Stimulated activated CD4-positive, alpha-beta T cell treated with anti-CD3 and anti-CD28 coated beads, Interleukin-15, amount 100 ng/mL, for 48 hours (primary cell): ENCODE measurements at places on chromosomes 1 and 21.

- DNase-seq = no peak
These were observed 1022.0 kb downstream of the NCAM2 start for GRCh38 chr21:22020221-22020620.

DNA sequence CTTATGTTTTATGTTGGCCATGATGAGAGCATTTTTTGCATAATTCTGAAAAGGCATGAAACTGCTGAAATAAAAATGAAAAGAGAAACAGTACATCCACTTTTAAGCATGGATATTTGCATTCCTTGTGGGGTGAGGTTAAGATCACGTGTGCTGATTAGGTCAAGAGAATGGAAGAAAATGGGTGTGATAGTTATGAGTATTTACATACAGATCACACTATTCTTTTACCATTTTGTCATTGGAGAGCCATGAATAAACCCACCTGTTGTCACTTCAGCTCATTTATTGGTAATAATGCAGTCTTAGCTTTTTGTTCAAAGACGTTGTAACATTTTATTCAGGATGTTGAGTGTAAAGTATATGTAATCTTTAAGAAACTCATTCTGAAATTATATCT lies 153.2 kb downstream of the NOS1AP start:
- no peak for DNase-seq

GRCh38 chr1:37765916-37766664 lies 1.2 kb upstream of the EPHA10 start:
- no peak for DNase-seq

- no peak for DNase-seq
These were observed 41.9 kb downstream of the MPZL1 start for GRCh38 chr1:167763525-167764220.

DNA sequence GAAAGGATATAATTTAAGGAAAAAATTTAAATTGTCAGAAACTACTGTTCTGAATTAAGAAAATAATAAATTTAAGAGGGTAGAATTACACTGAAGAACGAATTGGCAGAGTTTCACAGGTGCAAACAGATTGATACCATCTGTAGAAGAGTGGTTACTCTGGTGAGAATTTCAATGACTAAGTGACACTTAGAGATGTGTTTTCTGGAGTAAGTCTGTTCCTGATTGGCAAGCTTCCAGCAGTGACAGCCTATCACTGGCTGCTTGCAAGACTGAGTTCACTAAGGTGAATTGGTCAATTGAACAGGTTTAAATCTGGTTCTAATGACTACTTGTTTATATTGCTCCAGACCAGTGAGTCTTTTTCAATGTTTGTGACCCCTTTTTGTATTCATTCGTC lies 838.2 kb upstream of the RGS18 start:
- no peak for DNase-seq

DNA sequence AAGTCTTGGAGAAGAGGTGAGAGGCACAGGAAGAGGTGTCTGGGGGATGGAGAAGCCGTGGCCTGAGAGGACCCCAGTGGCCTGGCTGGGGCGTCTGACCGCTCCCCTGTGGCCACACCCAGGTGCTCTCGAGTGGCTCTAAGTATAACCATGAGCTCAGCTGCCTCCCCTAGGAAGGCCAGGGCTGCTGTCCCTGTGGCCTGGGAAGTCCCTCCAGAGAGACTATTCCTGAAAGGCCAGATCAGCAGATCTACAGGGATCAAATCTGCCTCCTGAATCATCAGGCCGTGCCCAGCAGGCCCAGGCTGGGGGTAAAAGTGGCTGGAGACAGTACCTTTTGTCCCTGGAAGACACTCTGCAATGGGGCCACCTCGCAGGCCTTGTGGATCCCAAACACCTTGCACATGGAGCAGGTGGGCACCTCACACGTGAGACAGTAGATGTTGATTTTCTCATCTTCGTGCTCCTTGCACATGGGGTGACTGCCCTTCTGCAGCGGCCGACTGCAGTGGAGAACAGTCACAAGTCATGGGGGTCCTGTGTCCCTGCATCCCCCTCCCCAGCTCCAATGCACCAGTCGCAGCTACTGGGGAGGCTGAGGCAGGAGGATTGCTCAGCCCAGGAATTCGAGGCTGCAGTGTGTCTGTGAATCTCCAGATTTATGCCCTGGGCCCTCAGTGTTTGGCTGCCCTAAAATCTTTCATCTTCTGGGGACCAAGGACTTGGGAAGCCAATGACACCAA lies 6.4 kb downstream of the TRIM63 start:
- no peak for DNase-seq

GRCh38 chr1:247212627-247213617 lies 41.1 kb upstream of the ZNF124 start:
- DNase-seq = no peak

GRCh38 chr1:25861316-25862286 lies 2.3 kb upstream of the AUNIP start:
- no peak for DNase-seq

- no peak for DNase-seq
These were observed 2.3 kb downstream of the PYHIN1 start for GRCh38 chr1:158933621-158934020.

DNA sequence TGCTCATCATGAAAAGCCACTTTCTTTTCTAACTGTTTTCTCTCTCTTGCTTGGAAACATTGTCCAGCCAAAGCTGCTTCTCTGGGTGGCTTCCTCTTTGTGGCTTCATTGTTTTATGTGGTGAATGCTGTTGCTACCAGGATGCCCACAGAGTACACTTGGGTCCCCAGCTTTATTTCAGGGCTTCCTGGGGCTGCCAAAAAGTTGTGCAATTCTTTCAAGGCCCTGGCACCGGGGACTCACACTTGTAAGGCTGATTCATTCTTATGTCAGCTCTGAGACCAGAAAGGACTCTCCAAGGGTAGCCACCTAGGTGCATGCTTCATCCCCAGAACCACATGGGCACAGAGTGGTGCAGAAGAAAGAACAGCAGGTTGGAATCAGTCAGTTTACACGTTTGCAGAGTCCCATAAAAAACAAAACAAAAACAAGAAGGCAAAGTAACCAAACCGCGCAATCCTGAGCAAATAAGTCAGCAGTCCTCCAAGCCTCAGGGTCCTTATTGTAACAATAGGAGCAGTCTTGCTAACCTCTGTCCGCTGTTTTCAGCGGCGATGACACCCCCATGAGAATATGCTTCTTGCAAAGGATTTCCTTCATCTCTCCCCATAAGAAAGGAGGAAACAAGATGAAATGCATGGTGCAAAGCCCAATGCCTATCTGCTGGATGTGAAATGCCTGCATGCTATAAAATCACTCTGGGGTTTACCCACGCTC lies 89.9 kb upstream of the SSX2IP start:
- no peak for DNase-seq

- no peak for DNase-seq
These were observed 47.2 kb upstream of the PRMT6 start for GRCh38 chr1:107009281-107009680.

GRCh38 chr1:1197551-1198422 lies 8.6 kb downstream of the TNFRSF18 start:
- no peak for DNase-seq

GRCh38 chr1:226662642-226663326 lies 76.3 kb downstream of the ITPKB start:
- peak; percentile 79 for DNase-seq

GRCh38 chr1:38005195-38006007 lies at the start of gene FHL3:
TSS of gene FHL3 (minus strand) at chr1:38005514. CDS start at chr1:37999412, 6,102 bp downstream.
- DNase-seq = no peak

DNA sequence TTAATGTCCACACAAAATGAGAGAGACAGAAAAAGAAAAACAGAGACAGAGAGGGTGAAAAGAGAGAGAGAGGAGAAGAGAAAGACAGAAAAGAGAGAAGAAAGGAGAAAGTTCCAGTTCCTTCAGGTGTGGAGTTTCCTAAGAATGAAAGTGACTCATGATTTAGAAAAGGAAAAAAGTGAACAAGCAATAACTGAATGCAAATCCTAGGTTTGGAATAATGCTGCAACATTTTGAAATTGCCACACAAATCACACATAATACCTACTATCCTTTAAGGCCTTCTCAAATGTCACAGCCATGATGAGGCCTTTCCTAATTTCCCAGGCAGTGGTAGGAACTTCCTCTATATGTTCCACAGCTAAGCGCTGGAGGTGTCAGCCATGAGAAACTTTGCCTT lies 31.5 kb upstream of the XPR1 start:
- DNase-seq = no peak

- no peak for DNase-seq
These were observed 67.1 kb downstream of the KCNH1 start for GRCh38 chr1:211066781-211067384.

GRCh38 chr1:7005762-7006161 lies 220.5 kb downstream of the CAMTA1 start:
- no peak for DNase-seq

- no peak for DNase-seq
These were observed 179.6 kb upstream of the CAMK1G start for GRCh38 chr1:209403921-209404320.

DNA sequence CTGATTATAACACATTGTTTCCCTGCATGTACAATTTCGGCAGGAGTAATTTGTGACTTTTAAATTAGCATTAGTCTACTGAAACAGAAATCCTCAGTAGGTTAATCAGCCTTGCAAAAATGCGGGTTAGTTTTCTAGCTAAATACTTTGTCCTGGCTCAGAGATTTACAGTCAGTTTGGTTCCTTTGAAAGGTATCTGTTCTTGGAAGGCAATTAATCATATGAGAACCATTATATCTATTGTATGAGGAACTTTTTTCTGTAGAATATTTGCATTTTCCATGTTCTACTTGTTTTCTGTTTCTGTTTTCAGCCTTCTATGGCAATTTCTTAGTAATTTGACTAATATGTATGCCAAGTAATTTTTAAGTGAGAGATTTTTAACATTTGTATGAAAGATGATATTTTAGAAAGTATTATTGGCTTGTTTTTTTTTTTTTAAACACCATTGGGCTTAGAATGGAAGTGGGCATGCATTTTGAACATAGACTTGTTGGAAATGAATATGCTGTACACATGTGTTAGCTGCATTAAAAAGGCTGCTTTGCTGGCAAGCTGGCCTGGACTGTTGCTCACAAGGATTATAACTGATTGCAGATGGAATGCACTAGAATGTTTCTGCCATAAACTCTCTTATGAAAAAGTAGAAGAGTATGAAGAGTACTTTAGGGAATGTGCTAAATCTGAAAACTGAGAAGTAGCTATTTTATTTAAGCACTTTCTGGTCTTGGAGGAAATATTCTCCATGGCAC lies 26.2 kb downstream of the KIF1B start:
- DNase-seq = no peak

- DNase-seq = no peak
These were observed 588.7 kb downstream of the MATN1 start for GRCh38 chr1:30134466-30135217.

DNA sequence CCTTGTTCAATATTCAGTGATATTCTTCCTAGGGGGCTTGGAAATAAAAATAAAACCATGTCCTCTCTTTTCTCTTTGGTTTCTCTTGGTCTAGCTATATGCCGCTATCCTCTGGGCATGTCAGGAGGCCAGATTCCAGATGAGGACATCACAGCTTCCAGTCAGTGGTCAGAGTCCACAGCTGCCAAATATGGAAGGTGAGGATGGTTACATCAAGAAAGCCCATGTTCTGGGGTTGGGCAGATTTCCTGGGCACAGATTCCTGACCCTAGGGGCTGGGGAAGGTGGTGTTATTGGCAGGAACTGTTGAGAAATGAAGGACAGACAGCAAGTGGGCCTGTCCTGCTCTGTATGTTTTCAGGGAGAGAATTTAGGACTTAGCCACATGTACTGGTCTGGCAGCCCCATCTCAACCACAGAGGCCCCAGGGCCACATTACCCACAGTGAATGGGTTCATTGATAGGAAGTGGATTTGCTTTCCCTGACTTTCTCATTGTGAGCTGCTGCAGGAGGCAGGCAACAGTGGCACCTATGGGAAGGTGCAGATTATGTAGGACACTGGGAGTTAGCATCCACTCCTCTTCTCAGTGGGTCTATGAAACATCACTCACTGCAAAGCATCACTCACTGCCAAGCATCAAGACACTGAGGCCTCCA lies 37.4 kb upstream of the HSD17B7 start:
- no peak for DNase-seq

DNA sequence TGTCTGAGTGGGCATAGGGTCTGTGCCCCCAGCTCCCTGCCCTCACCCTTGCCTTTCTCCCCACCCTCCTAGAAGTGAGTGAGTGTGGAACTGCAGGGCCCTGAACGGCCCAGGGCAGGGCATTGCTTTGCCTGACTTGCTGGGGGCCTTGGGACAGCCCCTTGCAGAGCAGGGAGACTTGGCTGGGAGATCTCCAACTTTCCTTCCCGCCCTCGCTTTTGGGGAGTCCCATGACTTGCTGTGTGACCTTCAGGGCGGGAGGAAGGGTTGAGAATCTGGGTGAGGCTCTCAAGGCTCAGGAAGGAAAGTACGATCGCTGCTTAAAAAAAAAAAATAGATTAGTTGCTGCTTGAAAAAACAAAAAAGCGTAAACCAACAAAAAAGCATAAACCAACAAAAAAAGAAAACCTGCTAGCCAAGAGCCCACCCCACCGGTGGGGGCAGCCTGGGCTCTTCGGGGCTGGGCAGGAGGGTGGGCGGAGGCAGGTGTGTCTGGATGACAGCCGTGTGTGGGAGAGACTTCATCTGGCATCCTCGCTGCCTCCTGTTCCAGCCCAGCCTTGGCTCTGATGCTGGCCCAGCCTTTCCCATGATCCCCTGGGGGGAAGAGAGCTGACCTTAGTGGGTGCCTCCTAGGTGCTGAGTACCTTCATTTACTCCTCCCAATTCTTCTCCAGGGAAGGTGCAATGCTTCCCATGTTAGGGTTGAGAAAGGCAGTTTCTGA lies 6.5 kb downstream of the NBL1 start:
- DNase-seq = no peak

- no peak for DNase-seq
These were observed 152.9 kb upstream of the PTBP2 start for GRCh38 chr1:96568639-96569038.

- no peak for DNase-seq
These were observed 186.5 kb downstream of the TGFBR3 start for GRCh38 chr1:91699339-91699974.

DNA sequence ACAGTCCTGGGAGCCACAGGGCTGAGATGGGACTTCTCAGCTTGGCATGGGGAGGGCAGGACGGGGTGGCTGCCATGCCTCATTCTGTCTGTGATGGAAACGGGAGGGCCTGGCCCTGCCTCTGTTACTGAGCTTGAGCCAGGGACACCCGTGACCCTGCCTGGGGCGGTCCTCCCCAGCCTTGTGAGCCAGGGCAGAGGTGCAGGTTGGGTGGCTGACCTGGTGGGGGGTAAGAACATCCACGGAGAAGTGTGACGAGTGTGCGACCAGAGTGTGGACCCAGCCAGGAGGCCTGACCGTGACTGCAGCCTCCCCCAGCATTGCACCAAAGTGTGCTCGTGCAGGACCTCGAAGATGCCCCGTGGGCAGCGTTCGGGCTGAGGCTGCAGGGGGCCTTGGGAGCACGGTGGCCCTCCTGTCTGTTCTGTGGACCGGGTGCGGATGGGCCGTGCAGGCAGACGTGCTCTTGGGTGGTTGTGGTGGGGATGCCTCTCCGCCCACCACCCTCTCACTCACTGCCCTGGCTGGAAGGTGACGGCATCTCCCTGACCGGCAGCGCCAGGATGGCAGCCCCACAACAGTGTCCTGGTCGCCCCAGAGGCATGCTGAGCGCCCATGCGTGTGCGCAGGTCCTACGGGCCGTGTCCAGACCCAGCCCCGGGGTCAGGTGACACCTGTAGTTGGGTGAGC lies 45.4 kb downstream of the SKI start:
- no peak for DNase-seq
